ENCODE measurements at places on chromosomes 12 and 14.

DNA sequence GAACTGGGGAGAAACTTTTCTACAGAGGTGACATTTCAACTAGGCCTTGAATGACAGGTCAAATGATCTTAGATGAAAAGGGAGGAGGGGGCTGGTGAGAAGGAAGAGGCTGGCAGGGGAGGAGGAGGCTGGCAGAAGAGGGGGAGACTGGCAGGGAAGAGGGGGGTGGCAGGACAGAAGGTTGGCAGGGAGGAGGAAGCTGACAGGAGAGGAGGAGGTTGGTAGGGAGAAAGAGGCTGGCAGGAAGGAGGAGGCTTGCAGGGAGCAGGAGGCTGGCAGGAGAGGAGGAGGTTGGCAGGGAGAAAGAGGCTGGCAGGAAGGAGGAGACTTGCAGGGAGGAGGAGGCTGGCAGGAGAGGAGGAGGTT is 63.4 kb upstream of the PPP4R3A start:
- no peak for DNase-seq

- DNase-seq, result no peak
These were observed 15.5 kb downstream of the TPCN1 start for GRCh38 chr12:113236539-113237399.

DNA sequence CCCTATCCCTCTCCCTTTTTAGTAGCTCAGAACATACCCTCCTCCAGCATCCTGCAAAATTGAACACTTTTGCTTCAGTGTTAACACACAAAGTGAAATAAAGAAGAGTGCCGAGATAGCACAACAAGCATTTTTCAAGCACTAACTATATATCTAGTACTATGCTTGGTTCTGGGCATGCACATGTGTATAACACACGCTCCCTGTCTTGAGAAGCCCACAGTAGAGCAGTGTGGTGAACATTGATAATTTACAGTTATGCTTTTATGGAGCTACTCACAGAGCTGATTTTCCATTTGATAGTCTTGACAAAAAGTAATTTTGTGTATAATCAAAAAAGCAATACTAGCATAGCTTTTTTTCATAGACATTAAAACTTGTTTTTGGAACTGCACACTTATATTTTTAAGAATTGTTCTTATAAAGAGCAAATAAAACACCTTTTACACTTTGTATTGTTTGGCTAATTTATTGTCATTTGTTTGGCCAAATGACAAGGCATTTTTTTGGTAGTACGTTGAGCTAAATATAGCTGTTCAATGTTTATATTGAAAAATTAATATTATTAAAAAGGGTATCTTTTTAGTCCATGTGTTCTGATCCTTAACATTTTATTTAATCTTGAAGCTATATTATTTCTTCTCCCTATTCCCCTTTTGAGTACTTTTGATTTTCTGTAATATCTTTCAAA is 39.7 kb downstream of the LEMD3 start:
- no peak for DNase-seq

- no peak for DNase-seq
These were observed 187.5 kb downstream of the PCNX1 start for GRCh38 chr14:71094722-71095121.

DNA sequence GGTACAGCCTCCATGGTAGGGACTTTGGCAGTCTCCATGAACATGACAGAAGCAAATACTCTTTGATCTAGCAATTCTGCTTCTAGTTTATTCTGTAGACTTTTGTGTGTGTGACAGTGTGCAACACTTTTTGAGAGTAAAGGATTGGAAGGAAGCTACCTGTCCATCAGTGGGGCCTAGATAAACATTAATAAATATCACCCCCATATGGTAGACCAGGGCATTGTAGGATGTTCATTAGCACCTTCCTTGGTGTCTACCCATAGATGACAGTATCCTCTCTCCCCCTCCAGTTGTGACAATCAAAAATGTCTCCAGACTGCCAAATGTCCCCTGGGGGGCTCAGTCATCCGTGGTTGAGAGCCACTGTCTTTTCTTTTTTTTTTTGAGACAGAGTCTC is 10.8 kb downstream of the SNRNP35 start:
- peak; percentile 6 for DNase-seq

DNA sequence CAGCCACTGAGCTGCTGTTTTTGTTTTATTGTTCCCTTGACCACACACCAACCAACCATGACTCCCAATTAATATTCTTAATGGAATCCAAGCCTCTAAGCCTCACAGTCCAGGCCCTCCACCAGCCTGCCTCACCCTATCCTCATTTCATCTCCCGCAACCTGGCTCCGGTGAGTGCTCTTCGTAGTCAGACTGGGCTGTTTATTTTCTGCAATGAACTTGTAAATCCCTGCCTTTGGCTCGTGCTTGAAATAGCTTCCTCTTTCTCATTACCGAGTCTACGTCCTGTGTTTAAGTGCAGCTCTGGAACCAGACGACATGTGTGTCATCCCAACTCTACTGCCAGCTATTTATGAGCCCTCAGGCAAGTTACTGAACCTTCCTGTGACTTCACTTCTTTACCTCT is 12.4 kb upstream of the ETFBKMT start:
- DNase-seq, result no peak

- no peak for DNase-seq
These were observed 21.5 kb downstream of the EP400 start for GRCh38 chr12:131971226-131971625.

DNA sequence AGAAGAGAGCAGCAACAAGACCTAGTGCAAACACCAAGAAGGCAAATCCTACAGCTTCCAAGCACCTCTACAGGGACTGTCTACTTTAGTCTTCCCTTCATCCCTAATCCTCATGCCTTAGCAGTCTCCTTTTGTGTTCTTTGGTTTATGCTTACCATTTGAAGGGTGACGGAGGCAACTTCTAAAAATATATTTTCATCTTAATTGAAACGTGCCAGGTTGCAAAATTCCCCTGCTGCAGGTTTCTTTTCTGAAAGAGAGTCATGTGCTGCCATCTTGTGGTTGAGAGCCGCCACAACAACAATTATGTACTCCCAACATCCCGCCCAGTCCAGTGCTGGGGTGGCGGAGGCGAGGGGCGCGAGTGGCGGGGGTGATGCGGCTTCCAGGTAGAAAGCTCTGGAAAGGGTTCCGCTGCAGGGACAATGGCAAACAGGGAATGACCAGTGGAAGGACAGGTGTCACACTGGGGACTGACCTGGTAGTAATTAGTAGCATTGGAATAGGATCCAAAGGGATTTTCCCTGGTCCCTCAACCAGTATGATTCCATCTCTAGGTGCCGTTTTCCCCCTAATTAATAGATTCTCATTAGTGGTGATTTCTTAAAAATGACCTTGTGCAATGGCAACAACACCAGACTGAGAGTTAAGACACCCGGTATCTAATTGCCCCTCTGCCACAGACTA is 80.3 kb upstream of the GNG2 start:
- DNase-seq, result peak; percentile 81

DNA sequence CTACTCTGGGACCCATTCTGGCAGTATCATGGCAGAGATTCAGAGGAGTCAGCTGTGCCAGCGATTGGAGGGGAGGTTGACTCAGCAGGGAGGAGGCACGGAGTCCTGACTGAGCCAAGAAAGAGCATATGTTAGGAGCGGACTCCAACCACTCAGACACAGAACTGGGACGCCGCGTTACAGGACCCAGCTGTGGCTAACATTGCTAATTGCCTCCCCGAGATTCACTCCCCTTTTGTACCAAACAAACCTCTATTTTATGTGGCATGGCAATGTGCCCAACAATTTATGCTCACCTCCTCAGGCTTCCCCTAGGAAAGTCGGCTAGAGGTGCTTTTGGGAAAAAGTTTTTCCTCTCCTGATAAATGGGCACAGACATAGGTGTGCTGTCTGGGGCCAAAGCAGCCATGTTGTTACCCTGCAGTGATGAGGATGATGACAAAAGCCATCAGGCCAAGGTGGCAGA is 15.2 kb upstream of the CLIP1 start:
- no peak for DNase-seq

DNA sequence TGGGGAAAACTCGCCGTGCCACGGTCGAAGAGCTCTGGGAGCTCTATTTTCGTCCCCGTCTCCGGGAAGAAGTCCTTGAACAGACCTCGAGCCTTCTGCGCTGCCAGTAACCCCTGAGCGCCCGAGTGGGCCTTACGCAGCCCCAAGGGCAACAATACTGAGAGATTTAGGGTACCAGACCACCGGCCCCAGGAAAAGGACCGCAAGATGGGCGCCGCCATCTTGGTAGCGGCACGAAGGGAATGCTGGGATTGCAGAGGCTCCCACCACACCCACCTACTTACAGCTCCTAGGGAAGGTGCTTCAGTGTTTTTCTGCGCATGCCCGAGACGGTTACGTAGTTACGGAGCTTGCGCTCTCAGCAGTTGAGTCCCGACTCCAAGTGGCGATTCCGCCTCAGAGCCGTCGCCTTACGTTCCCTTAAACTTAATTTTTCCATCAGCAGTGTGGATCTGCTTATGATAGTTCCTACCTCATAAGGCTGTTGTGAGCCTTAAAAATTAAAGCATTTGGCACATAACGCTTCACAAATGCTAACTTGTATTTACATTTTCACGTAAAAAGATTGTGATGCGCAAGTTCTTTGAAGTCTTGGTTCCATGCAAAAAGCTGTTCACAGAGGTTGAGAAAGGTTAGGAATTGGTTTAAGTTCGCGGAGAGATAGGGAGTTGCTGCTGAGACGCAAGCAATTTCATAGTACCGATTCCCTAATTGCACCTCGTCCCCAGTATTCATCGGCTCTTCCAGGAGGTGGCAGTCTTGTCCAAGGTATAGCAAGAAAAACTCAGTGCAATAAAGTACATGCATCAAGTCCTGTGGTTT is at the start of gene YARS2:
YARS2 (minus strand) TSS at position 244 of the 822 bp plus-strand sequence; CDS start at position 221, 23 bp downstream.
- DNase-seq, result peak; percentile 98

- DNase-seq, result no peak
These were observed 498.7 kb upstream of the RPL10L start for GRCh38 chr14:47150267-47150666.

DNA sequence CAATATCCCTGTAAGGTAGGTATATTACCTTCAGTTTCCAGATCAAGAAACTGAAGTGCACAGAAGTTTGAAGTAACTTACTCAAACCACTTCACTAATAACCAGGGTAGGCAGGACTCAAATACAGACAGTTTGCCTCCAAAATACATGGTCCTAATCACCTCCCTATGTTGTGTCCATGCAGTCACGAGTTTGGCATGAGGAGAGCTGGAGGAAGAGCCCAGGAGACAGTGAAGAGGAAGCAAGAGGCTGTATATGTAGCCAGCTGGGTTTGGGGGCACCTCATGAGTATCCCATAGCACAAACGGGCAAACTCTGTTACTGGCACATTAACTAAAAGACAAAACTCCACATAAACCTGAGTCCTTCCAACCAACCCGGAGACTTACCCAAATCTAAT is 79.2 kb downstream of the DUSP16 start:
- DNase-seq, result no peak

DNA sequence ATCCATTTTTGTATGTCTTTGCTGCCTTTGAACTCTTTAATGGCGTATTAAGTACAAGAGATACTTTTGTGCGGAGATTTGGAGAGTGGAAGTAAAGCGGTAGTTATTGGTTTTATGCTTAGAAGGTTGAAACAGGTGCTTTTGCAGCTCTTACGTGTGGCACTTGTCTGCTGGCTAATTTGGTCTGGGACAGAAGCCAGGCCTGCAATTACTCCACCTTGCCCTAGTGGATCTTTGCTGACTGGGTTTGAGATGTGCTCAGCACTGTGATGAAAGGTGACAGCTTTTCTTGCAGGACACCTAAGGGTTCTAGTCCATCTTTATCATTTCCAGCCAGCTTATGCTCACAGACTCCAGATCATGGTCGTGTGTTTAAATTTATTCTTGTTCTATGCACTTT is 252.5 kb downstream of the RPL10L start:
- DNase-seq, result peak; percentile 10

GRCh38 chr14:71632440-71632946 is 299.7 kb upstream of the RGS6 start:
- no peak for DNase-seq

DNA sequence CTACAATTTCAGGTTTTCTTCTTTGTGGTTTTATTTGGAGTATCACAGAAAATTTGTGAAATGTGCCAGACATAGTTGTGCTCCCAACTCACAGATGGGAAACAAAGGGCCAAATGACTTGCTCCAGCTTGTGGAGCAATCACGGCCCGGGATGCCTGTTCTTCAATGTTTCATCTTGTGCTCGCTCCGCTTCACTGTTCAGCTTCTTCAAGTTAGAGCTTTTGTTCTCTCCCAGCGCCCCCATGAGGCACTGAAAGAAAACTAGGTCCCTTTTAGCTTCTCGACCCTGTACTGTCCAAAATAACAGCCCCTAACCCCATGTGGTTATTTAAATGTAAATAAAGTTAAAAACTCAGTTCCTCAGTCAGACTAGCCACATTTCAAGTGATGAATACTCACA is 187.9 kb upstream of the STXBP6 start:
- DNase-seq, result no peak

- DNase-seq, result no peak
These were observed 146.4 kb upstream of the ATXN7L3B start for GRCh38 chr12:74391283-74391682.

DNA sequence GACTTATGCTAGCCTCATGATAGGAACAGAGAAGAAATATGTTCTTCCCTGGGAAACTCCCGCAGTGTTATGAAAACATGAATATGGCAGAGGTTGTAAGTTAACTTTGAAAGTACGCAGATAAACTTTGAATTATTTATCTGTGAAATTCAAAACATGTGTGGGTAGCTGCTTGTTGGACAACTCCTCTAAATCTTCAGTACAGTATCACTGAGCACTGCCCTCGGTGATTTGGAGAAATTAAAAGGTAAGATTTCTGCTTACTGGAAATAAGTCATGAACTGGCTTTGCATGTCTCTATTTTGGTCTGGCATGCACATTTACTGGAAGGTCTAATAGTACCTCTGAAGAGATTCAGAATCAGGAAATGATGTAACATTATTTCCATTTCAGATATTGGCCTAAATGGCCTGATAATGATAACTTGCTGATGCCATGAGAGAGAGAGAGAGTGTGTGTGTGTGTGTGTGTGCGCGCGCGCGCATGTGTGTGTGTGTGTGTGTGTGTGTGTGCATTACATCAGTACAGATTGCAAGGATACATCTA is 1441.9 kb upstream of the FLRT2 start:
- no peak for DNase-seq

DNA sequence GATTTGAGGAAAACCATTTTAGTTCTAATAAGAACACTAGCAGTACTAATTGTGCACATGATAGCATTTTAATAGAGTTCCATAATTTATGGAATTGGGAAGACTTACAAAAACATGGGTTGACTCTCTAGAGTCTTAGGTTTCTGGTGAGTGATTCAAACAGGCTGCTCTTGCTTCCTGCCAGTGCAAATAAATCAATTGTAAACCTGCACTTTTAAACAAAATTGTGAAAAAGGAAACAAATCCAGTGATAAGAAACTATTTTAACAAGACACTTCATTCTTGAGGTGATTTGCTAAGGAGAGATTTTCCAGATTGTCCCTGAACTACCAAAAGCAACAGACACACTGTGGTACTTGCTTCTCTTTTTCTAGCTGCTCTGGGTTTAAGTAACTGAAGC is 112.2 kb downstream of the CACNA1C start:
- no peak for DNase-seq

- no peak for DNase-seq
These were observed 13.9 kb downstream of the CDC42BPB start for GRCh38 chr14:103043257-103044015.

GRCh38 chr14:90551070-90551704 is 154.4 kb downstream of the CALM1 start:
- no peak for DNase-seq

- no peak for DNase-seq
These were observed 469.2 kb downstream of the DIO2 start for GRCh38 chr14:79742142-79742541.

Measured in NCI-H345 (cell line).